Activated naive CD4-positive, alpha-beta T cell (primary cell): ENCODE measurements at places on chromosomes 2 and 18.

DNA sequence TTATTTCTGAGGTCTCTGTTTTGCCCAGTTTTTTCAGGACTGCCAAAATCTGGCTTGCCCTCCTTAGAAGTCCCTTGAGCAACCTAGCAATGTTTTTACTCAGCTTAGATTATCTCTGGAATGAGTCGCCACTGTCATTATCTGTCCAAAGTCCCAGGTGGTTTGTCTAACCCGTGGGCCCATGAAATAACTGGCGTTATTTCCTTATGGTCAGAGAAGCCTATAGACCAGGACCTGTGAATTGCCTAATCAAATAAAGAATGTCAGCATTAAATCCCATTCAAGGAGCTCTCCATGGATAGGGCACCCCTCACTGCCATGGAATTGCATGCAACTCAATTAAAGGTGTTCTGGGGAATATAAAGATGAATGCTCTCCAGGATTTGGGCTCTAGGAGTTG is 373.9 kb downstream of the SETBP1 start:
- no peak for DNase-seq

- DNase-seq, result no peak
Measured at GRCh38 chr18:66560094-66560493, 43.8 kb downstream of the CDH19 start.

GRCh38 chr2:30362468-30363081 is 84.5 kb upstream of the LCLAT1 start:
- DNase-seq, result no peak

DNA sequence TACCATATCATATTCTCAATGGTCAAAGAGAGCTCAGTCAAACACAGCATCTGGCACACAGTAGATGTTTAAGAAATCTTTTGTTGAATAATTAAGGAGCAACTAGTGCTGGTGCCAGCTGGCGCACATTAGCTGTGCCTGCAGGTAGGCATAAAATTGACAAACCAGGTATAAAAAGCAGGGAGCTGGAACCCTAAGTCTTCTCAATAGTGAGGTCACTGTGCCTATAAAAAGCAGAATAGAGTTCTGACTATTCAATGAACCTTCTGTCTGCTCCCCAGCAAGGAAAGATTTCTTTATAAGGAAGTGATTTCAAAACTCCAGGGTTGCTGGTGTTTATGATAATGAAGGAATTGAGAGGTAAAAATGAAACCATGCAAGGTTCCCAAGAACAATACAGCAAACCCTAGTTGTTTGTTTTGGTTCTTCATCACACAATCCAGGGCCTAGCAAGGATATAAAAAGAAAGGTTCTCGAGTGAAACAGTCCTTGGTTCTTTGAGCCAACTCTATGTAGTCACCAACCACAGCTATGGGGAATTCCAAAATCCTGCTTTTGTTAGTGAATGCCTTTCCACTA is 76.1 kb downstream of the THADA start:
- DNase-seq, result no peak

GRCh38 chr2:47653036-47653435 is 129.9 kb upstream of the MSH6 start:
- no peak for DNase-seq

- DNase-seq, result no peak
Measured at GRCh38 chr2:232541961-232542714, 2.6 kb downstream of the CHRNG start.

GRCh38 chr2:16023506-16024360 is 83.4 kb downstream of the MYCN start:
- DNase-seq, result no peak

DNA sequence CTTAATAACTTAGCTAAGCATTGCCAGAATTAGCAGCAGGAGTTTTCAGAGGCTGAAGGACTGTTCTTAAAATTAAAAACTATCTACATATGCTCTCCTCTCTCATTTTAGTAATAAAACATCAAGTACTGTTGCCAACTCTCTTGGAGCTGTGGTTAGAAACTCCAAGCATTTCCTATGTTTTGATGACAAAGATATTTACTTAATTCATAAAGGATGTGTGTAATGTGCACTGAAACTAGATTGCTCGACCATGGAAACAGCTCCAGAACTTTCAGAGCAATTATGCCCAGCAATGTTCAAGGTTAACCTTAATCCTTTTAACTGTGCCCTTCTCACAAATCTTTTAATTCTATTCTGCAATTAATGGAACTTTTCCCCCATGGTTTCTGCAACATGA is 8.4 kb downstream of the GRP start:
- no peak for DNase-seq
